ENCODE measurements at places on chromosomes 7 and 10. TPM values are rescaled to one million over a fixed set of nuclear protein-coding genes. Genes with fewer than 3 reads are reported as not detected.

DNA sequence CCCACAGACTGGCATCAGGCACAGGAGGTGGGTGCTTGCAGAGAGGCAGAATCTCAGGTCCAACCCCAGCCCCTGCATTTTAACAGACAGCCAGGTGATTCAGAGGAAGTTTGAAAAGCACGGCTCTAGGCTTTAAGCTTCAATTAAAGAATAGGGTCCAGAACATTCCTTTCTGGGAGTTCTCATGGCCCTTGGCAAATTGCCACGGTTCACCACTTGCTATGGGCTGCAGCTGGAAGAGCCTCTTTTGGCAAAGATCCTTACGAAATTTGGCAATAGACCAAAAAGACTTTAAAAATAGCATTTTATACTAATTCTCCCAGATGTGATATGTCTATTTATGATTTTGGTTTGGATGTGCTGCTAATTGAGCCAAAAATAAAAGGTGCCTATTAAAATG, 148.1 kb downstream of the ITGA8 start:
- peak; percentile 47 for DNase-seq

- DNase-seq: no peak
These were observed 296.1 kb upstream of the SEMA3A start for GRCh38 chr7:84490661-84491060.

- no peak for DNase-seq
These were observed 1.8 kb downstream of the PRXL2A start for GRCh38 chr10:80410122-80410521.

- DNase-seq: no peak
These were observed 18.8 kb downstream of the TRIL start for GRCh38 chr7:28939367-28939766.

DNA sequence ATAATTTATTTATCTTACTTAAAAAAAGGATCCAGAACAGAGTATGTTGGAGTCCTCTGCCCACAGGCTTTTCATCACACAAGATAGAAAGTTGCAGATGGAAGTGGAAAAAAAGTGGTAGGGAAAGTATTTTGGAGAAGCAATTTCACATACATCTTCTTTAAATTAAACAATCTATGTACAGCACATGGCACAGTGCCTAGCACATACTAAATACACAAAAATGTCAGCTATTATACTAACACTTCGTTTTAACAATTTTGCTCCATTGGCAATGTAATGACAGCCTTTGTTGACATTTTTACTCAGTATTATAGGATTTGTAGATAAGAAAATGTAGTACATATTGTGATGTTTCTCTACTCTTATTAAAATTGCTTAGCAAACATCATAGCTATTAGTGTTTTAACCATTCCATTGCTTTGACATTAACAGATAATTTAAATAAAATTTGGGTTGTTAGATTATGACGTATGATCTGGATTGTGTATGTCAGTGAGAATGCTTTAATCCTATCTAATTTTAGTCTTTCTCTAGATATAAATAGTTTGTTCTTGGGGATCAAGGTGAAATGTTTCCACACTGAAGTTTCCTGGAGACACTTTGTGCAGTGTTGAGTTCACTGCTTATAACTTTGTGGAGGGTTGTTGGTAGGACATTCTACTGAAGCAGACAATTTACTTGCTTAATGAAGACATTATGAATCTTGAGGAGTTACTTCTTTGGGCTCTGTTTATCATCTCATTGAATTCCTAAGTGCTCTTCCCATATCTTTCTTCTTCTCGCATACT, 202.8 kb upstream of the DKK1 start:
- DNase-seq: no peak

DNA sequence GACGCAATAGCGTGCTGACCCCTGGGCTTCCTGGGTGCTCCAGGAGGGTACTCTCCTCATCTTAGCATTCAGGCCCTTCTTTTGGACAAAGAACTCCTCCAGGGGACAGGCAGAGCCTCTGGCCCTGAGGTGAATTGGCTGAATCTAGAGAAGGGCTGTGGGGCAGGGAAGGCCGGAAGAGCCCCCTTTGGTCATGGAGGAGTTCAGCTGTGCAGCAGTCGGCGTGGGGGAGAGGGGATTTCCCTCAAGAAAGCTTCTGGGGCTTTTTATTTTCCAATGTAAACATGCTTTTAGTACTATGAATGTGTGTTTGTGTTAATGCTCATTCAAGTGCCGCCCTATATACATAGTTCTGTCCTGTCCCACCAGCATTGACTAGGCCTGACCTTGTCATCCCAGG, 38.8 kb downstream of the FIGNL1 start:
- DNase-seq: no peak

DNA sequence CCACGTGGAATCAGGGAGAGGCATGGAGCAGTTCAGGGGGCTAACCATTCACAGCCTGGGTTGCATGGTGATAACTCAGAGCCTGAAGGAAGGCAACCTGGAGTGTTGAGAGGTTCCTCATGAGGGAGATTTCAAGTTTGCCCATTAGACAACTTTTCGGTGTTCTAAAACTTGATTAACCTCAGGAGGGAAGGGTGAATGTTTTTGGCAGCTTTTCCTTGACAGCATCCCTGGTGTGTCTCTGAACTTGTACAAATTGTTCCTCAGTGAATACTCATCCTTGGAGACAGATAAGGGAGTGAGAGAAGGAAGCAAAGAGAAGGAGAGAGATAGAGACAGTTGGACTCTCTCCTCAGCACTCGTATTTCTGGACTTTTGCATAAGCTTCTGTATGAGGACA, at the start of gene OR9A4:
Gene OR9A4 (plus strand): TSS at position 301 of the 400 bp plus-strand sequence. CDS start 2,477 bp downstream, outside the sequence.
- no peak for DNase-seq

DNA sequence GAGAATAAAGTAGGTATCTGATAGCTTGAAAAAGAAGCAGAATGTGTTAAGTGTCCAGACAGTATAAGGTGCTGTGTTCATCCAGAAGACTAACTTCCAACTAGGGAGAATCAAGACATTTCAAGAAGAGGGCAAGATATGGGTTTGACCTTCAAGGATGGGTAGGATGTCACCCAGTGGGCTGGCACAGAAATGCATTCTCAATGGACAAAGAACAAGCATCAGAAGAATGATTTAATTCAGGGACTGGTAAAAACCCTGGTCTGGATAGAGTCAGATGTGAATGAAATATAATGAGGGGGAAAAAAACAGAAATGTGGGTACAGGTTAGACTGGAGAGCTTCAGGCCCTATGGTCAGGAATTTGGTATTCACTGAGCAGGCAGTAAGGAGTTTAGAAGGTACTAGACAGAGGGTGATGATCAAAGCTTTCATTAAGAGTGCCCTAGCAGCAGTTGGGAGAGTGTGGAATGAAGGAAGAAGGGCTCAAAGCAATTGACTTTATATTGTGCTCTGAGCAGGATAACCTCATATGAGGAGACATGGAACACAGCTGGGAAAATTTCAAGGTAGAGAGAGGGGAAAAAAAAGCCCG, 180.7 kb upstream of the ANK3 start:
- DNase-seq: no peak

- DNase-seq: no peak
These were observed 189.7 kb downstream of the C7orf25 start for GRCh38 chr7:42722198-42722597.

DNA sequence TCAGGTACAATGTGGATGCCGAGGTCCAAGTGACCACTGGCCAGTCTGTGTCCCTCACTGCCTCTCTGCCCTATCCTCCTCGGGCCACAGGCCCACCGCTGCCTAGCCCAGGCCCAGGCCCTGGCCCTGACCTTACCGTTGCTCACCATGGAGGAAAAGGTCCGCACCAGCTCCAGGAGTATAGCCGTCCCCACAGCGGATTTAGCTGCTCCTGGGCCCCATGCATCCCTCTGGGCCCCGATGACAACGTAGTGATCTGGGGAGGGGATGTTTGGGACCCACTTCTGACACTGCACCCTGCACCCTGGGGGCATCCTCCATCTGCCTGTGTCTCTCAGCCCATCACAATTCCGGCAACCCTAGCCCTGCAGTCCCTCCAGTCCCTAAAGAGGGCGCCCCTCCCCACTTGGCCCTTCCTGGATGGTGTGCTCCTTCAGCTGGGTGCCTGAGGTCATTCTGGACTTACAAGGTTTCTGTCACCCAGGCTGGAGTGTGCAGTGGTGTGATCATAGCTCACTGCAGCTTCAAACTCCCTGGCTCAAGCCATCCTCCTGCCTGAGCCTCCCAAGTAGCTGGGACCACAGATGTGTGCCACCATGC, 12.1 kb downstream of the TFR2 start:
- DNase-seq: no peak

- no peak for DNase-seq
These were observed 28.0 kb downstream of the RHOBTB1 start for GRCh38 chr10:60916025-60916424.

DNA sequence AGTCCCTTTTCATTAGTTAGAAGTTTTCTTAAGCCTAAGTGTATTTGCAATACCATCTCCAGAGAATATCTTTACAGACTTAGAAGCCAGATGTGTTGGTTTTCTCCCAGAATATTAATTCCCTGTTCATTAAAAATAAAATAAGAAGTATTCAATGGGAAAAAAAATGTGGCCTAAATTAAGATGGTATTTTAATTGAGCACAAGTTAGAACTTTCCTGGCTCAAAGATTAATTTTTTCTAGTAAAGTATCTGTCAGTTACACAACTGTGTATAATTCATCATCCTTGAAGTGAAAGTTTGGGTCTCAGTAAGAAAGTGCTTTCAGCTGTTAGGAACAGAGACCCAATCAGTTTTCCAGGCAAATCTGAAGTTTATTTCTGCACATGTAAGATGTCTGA, 1179.5 kb upstream of the C7orf33 start:
- DNase-seq: no peak

- DNase-seq: no peak
These were observed 41.4 kb downstream of the NEURL1 start for GRCh38 chr10:103534621-103535498.

DNA sequence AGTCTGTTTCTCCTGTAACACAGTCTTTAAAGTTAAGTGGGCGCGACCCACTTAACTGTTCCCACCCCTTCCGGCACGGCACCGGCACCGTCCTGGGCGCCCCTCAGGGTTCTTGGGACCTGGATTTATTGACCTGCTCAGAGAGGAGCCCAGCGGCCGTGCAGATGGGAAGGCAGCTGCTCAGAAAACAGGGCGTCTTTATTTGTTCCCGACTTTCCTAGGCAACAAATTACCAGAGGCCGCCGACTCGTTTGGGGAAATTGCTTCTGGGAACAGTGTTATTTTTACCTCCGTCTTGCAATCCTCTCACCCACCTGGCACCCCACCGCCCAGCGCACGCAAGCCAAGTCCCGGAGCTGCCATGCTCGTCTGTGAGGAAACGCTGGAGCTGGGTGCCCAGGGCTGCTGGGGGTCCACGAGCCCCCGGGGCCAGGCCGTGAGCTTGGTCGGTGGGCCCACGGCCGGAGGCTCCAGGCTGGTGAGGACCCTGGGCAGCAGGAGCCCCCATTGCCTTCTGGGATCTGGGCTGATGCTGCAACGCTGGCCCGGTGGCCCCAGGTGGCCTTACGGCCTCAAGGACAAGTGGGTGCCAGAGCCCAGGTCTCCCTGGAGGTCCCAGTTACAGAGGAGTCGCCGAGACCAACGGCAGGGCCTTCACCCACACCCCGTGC, 14.9 kb upstream of the ADGRA1 start:
- no peak for DNase-seq

DNA sequence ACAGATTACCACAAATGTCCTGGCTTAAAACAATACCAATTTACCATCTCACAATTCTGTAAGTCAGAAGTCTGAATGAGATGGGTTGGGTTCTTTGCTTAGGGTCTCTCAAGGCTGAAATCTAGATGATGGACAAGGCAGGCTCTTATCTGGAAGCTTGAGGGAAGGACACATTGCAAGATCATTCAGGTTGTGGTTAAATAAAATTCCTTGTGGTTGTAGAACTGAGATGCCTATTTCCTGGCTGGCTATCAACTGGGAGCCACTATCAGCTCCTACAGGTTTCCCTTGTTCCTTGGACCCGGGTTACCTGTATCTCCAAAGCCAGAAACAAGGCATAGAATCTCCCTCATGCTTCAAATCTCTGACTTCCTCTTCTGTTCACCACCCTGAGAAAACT, 148.4 kb downstream of the MDFIC start:
- DNase-seq: no peak

- no peak for DNase-seq
These were observed 56.7 kb downstream of the PCLO start for GRCh38 chr7:83105948-83106347.

DNA sequence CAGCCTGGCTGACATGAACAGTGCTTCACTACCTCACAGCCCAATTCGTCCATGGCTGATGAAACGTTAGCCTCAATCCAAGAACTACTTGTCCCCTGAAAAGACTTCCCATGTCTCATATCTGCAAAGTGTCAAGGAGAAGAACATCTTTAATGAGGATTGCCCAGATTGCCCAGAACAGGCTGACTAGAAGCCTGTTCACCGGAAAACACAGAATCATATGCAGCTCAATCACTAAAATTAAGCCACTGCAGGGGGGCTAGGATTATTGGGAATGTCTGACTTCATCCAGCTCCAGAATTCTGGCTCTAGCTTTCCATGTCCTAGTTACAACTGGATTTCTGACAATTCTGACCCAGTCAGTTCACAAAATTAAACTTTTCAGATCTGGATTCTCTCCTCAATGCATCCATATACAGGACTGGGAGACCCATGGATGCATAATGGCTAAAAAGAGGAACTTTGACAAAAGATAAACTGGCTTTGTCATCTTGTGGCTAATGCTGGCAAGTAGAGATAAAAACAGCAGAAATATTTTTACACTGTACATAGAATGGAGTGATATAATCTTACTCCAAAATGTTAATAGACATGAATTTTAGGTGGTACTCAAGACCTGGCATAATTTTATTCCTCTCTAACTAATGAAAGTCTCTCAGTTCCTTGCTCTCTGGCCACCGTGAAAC, 467.0 kb upstream of the POT1 start:
- no peak for DNase-seq

DNA sequence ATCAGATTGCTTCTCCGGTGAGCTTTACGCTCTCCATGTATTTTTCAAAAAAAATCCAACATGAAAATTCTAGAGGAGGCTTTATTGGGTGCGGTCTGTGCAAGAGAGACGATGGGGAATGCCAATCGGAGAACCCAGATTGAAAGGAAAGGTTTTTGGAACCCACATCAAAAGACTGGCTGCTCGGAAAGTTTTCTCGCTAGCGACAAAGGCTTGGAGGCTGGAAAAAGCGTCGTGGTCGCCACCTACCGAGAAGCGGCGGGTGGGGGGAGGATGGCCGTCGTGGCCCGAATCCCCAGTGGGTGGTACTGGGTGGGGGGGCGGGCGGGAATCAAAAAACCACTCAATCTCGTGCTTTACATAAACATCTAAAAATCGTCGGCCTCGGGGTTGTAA, 1.1 kb upstream of the GTF2I start:
- DNase-seq: peak; percentile 63

- no peak for DNase-seq
These were observed 161.2 kb downstream of the NRF1 start for GRCh38 chr7:129772646-129773280.

- DNase-seq: no peak
These were observed 94.1 kb downstream of the FZD1 start for GRCh38 chr7:91358303-91358702.

GRCh38 chr7:66326501-66327215, 121.5 kb downstream of the TPST1 start:
- DNase-seq: no peak

Gene STK31
- 0.11 TPM for total RNA-seq

Gene PLEKHS1
- total RNA-seq: not detected

Gene BLOC1S2
- total RNA-seq: 15.9 TPM

Gene NAT16
- total RNA-seq: not detected

Gene CCSER2
- total RNA-seq: 219 TPM

Gene LFNG
- total RNA-seq: 10.9 TPM

Gene TMEM273
- total RNA-seq: 16.0 TPM

Gene KIAA1549
- 2.1 TPM for total RNA-seq

Gene SPDYE18
- total RNA-seq: not detected

Gene CPEB3
- total RNA-seq: 17.6 TPM

Gene SCRN1
- 19.0 TPM for total RNA-seq

Gene GDF2
- not detected for total RNA-seq

Gene PIP
- not detected for total RNA-seq

Gene TCERG1L
- total RNA-seq: not detected

Gene SPDYE11
- total RNA-seq: not detected

All from heart right ventricle (tissue), 16 donors.